Hepatocyte (in vitro differentiated cells): ENCODE measurements at places on chromosomes 1 and 21. TPM values are rescaled to one million over a fixed set of nuclear protein-coding genes. Genes with fewer than 3 reads are reported as not detected.

DNA sequence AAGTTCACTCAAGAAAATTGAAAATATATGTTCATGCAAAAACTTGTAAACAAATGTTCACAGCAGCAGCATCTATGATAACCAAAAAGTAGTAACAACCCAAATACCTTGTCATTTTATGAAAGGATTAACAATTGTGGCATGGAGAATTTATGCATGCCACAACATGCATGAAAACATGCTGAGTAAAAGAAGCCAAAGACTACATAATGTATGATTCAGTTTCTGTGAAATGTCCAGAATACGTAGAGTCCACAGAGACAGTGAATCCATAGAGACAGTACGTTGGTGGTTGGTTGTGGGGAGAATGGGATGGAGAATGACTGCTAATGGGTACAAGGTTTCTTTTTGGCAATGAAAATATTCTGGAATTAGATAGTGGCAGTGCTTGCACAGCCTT lies 148.7 kb downstream of the MAST2 start:
- no peak overlapping the region for H3K4me3 ChIP-seq
- H3K27ac ChIP-seq, result peak overlapping the region; percentile 92

- H3K4me3 ChIP-seq, result no peak overlapping the region
- H3K4me1 ChIP-seq, result no peaks in the 10 kb centered on the region
- DNase-seq, result no peak
Measured at GRCh38 chr1:154730986-154731489, 123.1 kb upstream of the ADAR start.

GRCh38 chr1:37509181-37509580 lies 5.4 kb downstream of the MEAF6 start:
- DNase-seq, result no peak
- H3K36me3 ChIP-seq, result no peaks in the 10 kb centered on the region
- H3K27me3 ChIP-seq, result no peaks in the 10 kb centered on the region
- no peak overlapping the region for H3K27ac ChIP-seq
- peaks cover 6% of the 10 kb centered on the region for H3K4me1 ChIP-seq

GRCh38 chr1:165403835-165404482 lies 41.0 kb downstream of the RXRG start:
- H3K36me3 ChIP-seq, result no peaks in the 10 kb centered on the region
- peak; percentile 57 for DNase-seq
- no peaks in the 10 kb centered on the region for H3K27me3 ChIP-seq
- no peak overlapping the region for H3K27ac ChIP-seq
- H3K4me1 ChIP-seq, result no peaks in the 10 kb centered on the region
- no peak overlapping the region for H3K4me3 ChIP-seq

The AMY1C gene
- polyA plus RNA-seq, result not detected in 2 replicates

DNA sequence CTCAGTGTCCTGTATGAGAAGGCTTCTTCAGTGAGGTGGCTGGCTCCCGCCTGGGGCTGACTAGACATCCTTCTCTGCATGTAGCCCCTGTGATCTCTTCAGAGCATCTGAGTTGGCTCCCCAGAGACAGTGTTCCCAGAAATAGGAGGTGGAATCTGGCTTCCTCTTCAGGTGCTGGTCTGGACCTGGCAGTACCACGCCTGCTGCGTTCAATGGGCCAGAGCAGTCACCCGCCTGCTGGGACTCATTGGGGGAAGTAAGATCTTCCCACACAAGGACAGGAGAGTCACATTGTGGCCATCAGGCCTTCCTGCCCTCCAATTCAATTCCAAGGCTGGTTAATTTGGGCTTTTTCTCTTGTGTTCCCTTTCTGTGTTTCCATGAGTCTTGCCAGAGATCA lies 51.0 kb downstream of the ADARB1 start:
- H3K4me1 ChIP-seq, result peaks cover 13% of the 10 kb centered on the region
- no peak for DNase-seq
- H3K27me3 ChIP-seq, result no peaks in the 10 kb centered on the region
- no peaks in the 10 kb centered on the region for H3K36me3 ChIP-seq

The MSH4 gene
- polyA plus RNA-seq, result 0.13 and 0.19 TPM in 2 replicates

- H3K36me3 ChIP-seq, result no peaks in the 10 kb centered on the region
- no peak overlapping the region for H3K27ac ChIP-seq
- DNase-seq, result no peak
- H3K4me1 ChIP-seq, result peaks cover 6% of the 10 kb centered on the region
- H3K27me3 ChIP-seq, result no peaks in the 10 kb centered on the region
Measured at GRCh38 chr1:119293797-119294196, 74.8 kb upstream of the HAO2 start.

DNA sequence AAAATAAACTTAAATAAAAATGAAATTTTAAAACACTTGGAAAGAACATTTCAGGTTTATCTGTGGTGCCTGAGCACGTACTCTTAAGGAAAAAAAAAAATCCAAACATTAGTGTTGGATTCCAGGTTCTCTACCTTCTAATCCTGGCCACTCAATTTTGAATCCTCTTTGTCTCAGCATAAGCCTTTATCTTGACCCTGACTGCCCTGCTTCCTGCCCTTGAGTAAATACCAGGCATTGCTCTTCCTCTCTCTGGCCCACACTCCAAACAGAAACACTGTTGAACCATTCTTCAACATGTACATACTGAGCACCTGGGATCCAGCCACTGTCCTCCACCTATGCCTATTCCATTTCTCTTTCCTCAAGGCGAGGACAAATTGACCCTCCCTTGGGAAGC lies 11.4 kb upstream of the VANGL1 start:
- no peak overlapping the region for H3K4me3 ChIP-seq
- no peaks in the 10 kb centered on the region for H3K27me3 ChIP-seq
- DNase-seq, result no peak
- H3K27ac ChIP-seq, result no peak overlapping the region
- H3K4me1 ChIP-seq, result no peaks in the 10 kb centered on the region
- no peaks in the 10 kb centered on the region for H3K36me3 ChIP-seq

DNA sequence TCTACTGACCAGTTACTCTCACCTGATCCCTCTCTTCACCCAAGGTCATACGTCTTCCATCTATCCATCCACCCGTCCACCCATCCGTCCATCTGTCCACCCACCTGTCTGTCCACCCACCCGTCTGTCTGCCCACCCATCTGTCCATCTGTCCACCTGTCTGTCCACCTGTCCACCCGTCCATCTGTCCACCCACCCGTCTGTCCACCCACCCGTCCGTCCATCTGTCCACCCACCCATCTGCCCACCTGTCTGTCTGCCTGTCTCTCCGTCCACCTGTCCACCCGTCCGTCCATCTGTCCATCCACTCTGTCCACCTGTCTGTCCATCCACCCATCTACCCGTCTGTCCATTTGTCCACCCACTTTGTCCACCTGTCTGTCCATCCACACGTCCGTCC lies 11.8 kb upstream of the KIF26B start:
- no peaks in the 10 kb centered on the region for H3K36me3 ChIP-seq
- H3K27me3 ChIP-seq, result no peaks in the 10 kb centered on the region
- H3K4me3 ChIP-seq, result no peak overlapping the region
- no peak for DNase-seq
- no peak overlapping the region for H3K27ac ChIP-seq
- H3K4me1 ChIP-seq, result no peaks in the 10 kb centered on the region

The NPHS2 gene
- not detected in 2 replicates for polyA plus RNA-seq

DNA sequence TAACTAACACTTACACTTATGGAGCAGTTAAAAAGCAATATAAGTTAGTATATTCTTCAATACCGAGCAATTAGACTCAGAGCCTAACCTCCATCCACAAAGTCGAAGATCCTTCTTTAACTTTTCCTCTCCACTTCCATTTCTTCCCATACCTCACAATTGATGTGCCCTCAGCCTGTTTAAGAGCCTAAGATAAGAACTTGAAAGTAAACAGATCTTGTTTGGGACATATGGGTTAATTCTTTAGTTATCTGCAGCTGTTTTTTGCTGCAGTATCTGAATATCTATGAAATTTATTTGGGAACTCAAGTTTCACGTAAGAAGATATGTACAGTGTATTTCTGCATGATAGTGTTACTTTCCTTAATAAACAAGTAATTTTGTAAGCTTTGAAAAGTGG lies 51.5 kb downstream of the MIGA1 start:
- H3K27ac ChIP-seq, result no peak overlapping the region
- H3K36me3 ChIP-seq, result no peaks in the 10 kb centered on the region
- no peak for DNase-seq

The ALX3 gene
- 0.36 and 0.92 TPM in 2 replicates for polyA plus RNA-seq

The GJA5 gene
- polyA plus RNA-seq, result 9.7 and 15.3 TPM in 2 replicates

GRCh38 chr1:119656410-119656955 lies 8.4 kb upstream of the ZNF697 start:
- peaks cover 12% of the 10 kb centered on the region for H3K4me1 ChIP-seq
- H3K27me3 ChIP-seq, result no peaks in the 10 kb centered on the region
- DNase-seq, result no peak
- no peak overlapping the region for H3K27ac ChIP-seq

GRCh38 chr21:20592463-20592862 lies 405.7 kb upstream of the NCAM2 start:
- DNase-seq, result no peak
- H3K27ac ChIP-seq, result no peak overlapping the region
- no peaks in the 10 kb centered on the region for H3K4me1 ChIP-seq
- no peak overlapping the region for H3K4me3 ChIP-seq

DNA sequence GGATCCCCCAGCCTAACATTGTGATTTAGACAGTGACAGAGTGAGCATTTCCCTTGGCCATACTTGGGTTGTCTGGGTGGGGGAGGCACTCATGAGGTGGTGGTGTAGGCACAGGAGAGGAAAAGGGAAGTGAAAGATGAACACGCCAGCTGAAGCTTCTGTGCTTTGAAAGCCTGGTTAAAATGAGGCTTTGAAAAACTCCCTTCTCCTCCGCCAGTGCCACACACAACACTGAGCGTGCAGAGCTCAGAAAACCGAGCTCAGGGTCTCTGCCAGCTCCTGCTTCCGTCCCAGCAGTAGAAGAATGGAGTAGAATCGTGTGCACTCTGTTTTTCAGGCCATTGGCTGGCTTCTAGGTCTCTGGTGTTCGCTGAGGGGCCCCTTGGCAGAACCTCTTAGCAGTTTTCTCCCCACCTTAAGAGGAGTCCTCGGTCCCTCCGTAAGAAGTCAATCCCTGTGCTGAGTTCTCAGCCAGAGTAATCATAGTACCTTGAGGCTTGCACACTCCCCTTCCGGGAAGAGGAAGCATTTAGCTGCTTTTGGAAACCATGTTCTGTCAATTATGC lies 12.9 kb downstream of the PLEKHM2 start:
- H3K36me3 ChIP-seq, result no peaks in the 10 kb centered on the region
- no peak overlapping the region for H3K4me3 ChIP-seq
- no peak for DNase-seq
- no peaks in the 10 kb centered on the region for H3K27me3 ChIP-seq
- no peak overlapping the region for H3K27ac ChIP-seq
- no peaks in the 10 kb centered on the region for H3K4me1 ChIP-seq

DNA sequence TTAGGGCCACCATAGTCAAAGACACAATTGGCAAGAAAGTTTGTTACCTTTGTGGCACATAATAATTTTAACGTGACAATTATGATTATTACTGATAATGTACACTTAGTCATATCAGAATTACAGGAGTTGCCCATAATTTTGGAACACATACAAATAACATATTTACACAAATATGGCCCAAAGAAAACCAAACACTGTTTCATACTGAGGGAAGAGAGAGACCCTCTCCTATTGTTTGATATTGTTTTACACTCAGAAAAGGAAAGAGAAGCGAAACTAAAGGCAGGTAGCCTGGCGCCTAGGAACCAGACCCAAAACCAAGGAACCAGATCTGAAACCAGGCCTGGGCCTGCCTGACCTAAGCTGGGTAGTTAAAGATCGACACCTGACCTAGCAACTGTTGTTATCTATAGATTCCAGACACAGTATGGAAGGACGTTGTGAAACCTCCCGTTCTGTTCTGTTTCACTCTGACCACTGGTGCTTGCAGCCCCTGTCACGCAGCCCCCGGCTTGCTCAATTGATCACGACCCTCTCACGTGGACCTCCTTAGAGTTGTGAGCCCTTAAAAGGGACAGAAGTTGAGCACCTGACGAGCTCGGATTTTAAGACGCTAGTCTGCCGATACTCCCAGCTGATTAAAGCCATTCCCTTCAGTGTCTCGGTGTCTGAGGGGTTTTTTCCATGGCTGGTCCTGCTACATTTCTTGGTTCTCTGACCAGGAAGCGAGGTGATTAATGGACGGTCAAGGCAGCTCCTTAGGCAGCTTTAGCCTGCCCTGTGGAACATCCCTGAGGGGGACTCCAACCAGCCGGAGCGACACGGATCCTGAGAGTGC lies 27.9 kb downstream of the C1orf115 start:
- DNase-seq, result no peak
- H3K4me1 ChIP-seq, result no peaks in the 10 kb centered on the region
- H3K27me3 ChIP-seq, result no peaks in the 10 kb centered on the region
- no peak overlapping the region for H3K27ac ChIP-seq
- no peaks in the 10 kb centered on the region for H3K36me3 ChIP-seq

- DNase-seq, result peak; percentile 90
- H3K27ac ChIP-seq, result peak overlapping the region; percentile 61
- H3K27me3 ChIP-seq, result no peaks in the 10 kb centered on the region
- no peak overlapping the region for H3K4me3 ChIP-seq
- H3K36me3 ChIP-seq, result peaks cover 14% of the 10 kb centered on the region
- H3K4me1 ChIP-seq, result peaks cover 26% of the 10 kb centered on the region
Measured at GRCh38 chr1:39566441-39567137, 10.0 kb downstream of the PABPC4 start.

DNA sequence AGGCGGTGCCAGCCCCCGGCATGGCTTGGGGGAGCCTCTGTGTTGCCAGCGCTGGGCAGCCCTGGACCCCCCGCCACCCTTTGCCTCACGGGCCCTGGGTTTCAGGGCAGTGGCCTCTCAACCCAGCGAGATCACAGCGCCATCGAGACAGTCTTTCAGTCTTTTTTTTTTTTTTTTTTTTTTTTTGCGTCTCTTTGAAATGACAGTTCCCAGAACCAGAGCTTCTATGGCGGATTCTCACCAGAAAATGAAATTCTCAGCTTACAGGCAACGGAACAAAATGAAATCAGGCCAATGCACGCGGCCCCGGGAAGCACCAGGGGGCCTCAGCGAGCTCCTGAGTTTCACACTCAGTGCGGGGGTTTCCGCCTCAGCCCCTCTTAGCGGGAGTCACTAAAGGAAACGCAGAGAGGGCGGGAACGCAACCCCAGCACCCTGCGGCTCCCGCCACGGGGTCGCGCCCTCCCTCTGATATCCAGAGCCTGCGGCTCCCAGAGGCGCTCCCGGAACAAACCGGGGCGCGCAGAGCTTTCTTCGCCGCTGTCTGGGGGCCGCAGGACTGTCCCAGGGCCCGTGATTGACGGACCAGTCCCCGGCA lies 8.0 kb upstream of the COL6A1 start:
- H3K27ac ChIP-seq, result peak overlapping the region; percentile 97
- peak; percentile 91 for DNase-seq
- H3K27me3 ChIP-seq, result peaks cover 9% of the 10 kb centered on the region
- H3K4me1 ChIP-seq, result peaks cover 67% of the 10 kb centered on the region
- no peaks in the 10 kb centered on the region for H3K36me3 ChIP-seq

GRCh38 chr1:63705078-63705477 lies 68.7 kb upstream of the ROR1 start:
- peak; percentile 45 for DNase-seq
- no peaks in the 10 kb centered on the region for H3K36me3 ChIP-seq
- no peaks in the 10 kb centered on the region for H3K27me3 ChIP-seq

The CR1L gene
- not detected in 2 replicates for polyA plus RNA-seq

DNA sequence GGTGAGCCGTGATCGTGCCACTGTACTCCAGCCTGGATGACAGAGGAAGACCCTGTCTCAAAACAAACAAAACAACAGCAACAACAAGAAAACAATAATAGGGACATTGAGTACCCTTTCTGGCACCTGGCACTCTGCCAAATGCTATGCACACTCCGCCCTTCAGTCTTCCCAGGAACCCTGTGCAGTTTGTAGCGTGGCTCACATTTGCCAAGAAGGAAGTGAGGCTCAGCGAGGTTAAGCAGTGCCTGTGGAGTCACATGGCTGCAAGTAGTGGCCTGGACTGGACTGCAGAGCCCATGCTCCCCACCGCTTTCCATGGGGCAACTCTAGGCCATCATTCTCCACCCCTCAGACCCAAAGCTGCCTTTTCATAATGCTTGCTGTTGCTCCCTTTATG lies 5.3 kb upstream of the EVA1B start:
- H3K27ac ChIP-seq, result no peak overlapping the region
- no peak for DNase-seq
- peaks cover 26% of the 10 kb centered on the region for H3K4me1 ChIP-seq
- H3K36me3 ChIP-seq, result no peaks in the 10 kb centered on the region
- no peaks in the 10 kb centered on the region for H3K27me3 ChIP-seq
- no peak overlapping the region for H3K4me3 ChIP-seq

The OBSCN gene
- polyA plus RNA-seq, result 15.0 and 20.6 TPM in 2 replicates
